Stimulated activated CD4-positive, alpha-beta T cell treated with anti-CD3 and anti-CD28 coated beads, Interleukin-15, amount 100 ng/mL, for 1 hour (primary cell): ENCODE measurements at places on chromosomes 16 and 17.
A peak's percentile ranks its signal among the peaks of the same experiment; 100 is the strongest.

DNA sequence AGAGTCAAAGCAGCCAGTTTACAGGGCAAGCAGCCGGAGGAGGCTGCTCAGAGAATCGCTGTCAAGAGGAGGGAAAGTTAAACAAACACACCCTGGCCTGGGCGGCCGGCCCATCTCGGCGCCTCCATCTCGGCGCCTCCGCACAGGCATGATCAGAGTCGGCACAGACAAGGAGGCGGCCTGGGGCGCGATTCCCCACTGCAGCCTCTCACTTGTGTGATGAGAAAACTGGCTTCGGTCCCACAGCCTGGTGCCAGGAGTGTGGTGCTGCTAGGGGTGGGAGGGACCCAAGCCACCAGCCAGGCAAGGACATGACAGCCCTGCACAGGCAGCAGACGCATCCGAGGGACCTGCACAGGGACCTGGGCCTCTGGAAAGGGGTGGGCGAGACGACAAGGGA is 17.7 kb downstream of the SLC38A10 start:
- no peak for DNase-seq

DNA sequence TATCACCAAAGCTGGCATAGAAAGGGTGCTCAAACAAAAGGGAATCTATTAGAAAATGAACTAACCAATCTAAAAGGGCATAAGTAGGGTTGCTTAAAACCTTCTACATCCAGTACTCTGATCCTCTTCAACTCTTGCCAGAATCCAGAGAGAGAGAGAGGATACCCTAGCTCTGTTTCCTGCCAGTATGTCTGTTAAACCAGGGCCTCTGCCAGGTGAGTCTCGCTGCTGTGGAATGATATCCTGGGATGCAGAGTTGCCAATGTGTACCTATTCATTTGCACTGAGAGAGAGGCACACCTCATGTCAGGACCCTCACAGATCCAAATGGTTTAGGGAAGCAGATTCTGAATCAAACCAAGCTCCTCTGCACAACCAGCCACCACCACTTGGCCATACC is 79.8 kb upstream of the DYNLRB2 start:
- DNase-seq, result no peak

GRCh38 chr17:72887917-72888316 is 204.6 kb downstream of the SLC39A11 start:
- DNase-seq, result no peak

- DNase-seq, result no peak
Measured at GRCh38 chr16:19780321-19780720, 62.2 kb downstream of the IQCK start.

DNA sequence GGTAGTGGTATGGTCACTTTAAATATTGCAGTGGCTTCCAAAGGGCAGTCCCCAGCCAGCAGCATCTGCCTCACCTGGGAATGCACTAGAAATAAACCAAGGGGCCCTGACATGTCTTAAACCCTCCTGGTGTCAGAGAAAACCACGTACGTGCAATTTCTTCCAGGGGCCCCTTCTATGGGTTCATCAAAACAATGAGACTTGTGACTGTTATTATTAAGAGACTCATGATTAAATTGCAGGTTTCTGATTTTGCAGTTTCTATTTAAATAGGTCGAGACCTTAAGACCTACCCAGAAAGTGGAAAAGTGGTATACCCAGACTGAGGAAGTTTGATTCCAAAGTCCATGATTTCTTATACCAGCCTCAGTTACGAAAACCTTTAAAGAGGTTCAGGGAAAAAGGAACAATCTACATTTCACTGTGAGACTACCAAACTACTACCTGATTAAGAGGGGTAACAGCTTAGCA is 746 bp upstream of the POLG2 start:
- no peak for DNase-seq

- no peak for DNase-seq
Measured at GRCh38 chr16:54822492-54822891, 108.2 kb upstream of the IRX5 start.

- DNase-seq, result no peak
Measured at GRCh38 chr17:76481071-76481655, 13.8 kb downstream of the AANAT start.

DNA sequence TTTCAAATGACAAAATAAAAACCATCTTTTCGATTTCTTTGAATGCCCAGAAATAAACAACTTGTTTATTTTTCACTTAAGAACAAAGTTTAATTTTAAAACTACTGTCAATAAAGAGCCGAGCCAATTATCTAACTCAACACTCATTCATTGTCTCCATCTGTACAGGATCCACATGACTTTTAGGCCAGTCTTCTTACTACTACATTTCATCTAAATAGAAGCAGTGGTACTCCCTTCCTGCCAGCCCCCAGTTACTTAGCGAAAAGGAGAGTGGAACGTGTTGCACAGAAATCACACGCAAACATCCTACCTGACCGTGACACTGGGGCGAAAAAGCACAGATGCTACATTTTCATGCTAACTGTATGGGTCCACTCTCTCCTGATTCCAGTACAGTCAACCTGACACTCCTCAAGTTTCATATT is 1.2 kb downstream of the GNA13 start:
- no peak for DNase-seq

DNA sequence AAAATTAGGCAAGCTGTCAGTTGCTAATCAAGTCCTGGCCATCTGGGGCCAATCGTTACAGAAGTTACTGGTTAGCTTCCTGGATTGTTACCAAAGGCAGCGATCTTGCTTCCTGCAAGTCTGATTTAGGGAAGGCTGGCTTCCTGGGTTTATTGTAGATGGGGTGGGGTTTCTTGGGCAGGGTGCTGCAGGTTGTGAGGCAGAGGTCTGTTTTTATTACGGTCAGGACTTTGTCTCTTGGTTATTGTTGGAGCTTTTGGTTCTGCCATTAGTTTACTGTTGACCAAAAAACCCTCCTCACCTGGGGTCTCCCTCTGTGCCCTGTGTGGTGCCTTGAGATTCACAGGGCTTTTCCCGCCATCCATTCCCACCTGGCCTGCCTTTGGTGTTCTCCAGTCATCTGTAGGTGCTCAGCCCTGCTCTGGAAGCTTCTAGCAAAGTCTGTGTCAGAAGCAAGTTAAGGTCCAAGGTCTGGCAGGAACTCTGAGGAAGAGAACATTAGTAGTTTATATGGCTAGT is 36.9 kb downstream of the SLC47A1 start:
- DNase-seq, result no peak

DNA sequence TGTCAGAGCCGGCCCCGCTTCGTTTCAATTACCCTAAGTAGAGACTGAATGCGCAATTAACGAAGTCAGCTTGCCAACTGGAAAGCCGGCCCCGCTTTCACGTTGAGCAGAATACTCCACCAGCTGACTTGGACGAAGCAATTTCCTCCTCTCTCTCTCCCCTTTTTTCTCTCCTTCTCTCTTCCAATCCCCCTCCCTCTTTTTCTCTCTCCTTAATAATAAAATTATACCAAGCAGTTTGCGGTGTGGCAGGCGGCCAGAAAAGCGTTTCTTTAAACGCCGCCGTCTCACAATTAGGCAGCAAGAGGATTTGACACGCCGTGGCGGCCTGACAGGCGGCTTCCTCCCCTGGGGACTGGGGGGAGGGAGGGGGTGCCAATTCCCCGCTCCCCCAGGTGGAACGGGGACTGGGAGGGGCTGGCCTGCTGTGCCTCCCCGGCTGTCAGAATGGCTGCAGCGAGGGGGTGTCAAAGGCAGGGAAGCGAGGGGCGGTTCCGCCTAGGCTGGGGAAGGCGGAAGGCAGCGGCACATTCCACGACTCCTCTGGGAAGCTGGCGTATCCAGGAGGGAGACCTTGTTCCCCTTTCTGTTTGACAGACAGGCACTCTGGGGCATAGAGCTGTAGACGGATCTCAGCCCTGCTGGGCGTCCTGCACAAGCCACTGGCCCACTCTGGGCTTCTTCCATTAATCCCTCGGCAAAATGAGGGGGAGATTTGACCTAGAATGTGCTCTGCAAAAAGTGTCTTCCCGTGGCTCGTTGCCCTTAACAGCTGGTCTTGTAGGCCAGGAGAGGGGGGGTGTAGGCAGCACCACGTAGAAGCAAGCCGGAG is 52.7 kb downstream of the SREBF1 start:
- DNase-seq, result no peak

DNA sequence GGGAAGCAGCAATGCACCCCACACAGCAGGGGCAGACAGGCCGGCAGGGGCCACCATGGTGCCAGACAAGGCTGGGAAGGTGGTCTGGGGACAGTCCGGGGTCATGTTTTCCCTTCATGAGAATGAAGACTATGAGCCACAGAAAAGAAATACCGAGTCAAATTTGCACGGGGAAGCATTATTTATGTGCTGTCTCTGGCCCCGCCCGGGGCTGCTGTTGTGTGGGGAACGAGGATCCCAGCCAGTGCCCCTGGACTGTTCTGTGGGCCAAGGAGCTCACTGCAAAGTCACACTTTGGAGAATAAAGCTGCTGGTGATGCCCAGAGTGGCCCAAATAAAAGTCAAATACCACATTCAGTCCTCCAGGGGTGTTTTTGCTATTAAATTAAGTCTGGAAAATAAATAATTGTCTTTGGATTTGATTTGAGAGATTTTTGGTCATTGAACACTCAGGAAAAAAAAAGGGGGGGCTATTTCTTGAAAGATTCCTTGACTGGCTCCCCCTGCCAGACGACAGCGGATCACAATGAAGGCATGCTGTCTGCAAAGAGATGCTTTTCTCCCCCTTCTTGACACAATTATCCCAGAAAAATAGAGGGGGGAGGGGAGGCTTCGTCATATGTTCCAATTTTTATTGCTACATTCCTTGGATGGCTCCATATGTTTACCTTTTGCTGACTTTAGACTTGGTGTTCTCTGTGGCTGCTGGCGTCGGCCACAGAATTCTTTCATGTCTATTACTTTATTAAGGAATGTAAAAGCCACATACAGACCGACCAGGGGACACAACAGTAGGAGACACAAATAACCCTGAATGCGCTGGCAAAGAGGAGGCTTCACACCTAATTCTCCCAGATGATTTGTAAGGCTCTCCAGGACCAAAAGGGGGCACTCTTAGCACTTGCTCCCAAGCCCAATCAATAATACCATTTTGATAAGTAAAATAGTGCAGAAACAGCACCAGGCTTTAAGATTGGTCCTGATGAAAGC is 27.1 kb upstream of the ANKFN1 start:
- no peak for DNase-seq

DNA sequence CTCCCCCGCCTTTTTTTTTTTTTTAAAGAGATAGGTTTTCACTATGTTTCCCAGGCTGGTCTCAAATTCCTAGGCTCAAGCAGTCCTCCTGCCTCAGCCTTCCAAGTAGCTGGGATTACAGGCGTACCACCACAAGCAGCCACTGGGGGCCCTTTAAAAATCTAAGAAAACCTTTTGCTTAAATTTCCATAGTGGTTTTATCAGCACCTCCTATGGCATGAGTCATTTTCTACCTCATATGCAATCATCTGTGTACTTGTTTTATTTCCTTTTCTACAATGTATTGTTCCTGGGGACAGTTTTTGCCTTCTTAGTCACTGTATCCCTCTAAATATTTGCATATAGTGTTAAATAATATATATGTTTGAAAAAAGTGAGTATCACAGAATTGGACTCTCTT is 29.2 kb downstream of the GNA13 start:
- peak; percentile 18 for DNase-seq

- DNase-seq, result no peak
Measured at GRCh38 chr17:81325714-81326358, 30.7 kb upstream of the SLC38A10 start.

DNA sequence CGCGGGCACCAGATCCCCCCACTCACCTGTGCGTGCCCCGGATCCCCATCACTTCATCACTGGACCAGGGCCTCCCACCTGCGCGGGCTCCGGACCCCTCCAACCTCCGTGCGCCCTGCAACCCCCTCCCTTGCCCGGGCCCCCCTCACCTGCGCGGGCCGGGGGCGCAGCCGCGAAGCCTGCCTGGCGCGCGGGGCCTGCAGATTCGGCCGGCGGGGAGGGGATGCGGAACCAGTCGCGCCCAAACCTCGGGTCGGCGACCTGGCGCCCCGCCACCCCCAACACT is 202 bp downstream of the CEP131 start:
- DNase-seq, result no peak

- DNase-seq, result no peak
Measured at GRCh38 chr16:534135-534534, 6.6 kb downstream of the CAPN15 start.

- no peak for DNase-seq
Measured at GRCh38 chr17:145671-146541, 8.5 kb downstream of the SCGB1C2 start.

GRCh38 chr17:72600934-72601333 is 480.1 kb downstream of the SOX9 start:
- DNase-seq, result no peak

GRCh38 chr17:80328634-80329380 is 68.2 kb downstream of the RNF213 start:
- DNase-seq, result no peak

- no peak for DNase-seq
Measured at GRCh38 chr16:1858189-1858865, 13.6 kb downstream of the MEIOB start.

DNA sequence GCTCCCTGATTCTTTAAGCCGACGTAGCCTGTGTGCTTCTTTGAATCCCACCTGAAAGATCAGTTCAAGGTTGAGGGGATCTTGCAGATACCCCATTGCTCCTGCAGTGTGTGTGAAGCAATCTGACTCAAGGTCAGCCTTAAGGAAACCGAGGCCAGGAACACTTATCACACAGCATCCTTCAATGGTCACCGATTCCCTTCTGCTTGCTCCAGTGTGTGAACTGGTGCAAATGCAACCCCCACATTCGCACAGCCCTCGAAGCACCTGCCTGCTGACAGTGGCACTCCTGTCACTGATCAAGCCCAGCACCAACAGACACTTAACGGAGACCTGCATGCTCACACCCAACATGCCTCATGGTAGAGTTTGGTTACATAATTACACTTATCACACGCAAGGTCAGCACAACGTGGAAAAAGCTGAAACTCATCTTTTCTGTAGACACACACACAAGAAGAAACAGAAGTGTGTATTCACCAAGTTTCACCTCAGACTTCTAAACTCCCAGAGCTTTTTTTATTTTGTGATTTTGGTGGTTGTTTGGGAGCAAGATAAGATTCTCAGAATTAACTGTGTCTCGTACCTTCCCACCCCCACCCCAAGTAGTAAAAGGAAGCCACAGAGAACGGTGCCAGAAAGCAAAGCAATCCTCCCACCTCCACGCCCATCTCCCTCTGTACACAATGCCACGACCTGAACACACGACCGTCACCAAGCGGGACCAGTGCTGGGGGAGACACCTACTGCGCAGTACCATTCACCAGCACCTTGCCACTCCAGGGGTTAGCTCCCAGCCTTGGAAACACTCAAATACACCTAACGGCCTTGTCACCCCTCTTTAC is 37.2 kb downstream of the LITAFD start:
- DNase-seq, result no peak

DNA sequence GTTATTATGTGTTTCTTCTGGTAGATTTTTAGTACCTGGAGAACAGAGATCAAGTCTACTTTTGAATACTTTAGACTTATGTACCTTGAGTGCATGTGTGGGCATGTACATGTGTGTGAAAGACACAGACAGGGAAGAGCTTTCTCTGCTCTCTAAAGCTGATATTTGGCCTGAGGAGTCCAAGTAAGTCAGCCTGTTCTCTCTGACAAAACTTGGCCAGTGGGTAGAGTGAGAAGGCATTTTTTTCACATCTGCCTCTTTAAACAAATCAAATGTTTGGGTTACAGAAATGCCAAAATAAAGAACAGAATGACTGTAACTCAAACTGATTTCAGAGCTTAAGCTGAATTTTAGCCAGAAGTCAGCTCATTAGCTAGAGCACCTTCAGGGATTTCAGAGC is 309.7 kb upstream of the DYNLRB2 start:
- DNase-seq, result no peak
